Activated CD8-positive, alpha-beta T cell treated with anti-CD3 and anti-CD28 coated beads for 36 hours (primary cell): ENCODE measurements at places on chromosomes 13 and 19. TPM values are rescaled to one million over a fixed set of nuclear protein-coding genes. Genes with fewer than 3 reads are reported as not detected.

ODAD3 gene
- total RNA-seq, result 0.70 TPM

HCST gene
- total RNA-seq, result 57.1 TPM

C19orf33 gene
- not detected for total RNA-seq

PALM gene
- 0.36 TPM for total RNA-seq

ZNF177 gene
- total RNA-seq, result 1.9 TPM

SYCN gene
- not detected for total RNA-seq

SBSN gene
- total RNA-seq, result not detected

BCAM gene
- total RNA-seq, result not detected

ZNF417 gene
- 11.8 TPM for total RNA-seq

LRRC63 gene
- total RNA-seq, result 0.59 TPM

LRG1 gene
- not detected for total RNA-seq

PEG3 gene
- 0.09 TPM for total RNA-seq

ICAM3 gene
- 106 TPM for total RNA-seq

C3 gene
- total RNA-seq, result 0.34 TPM

SCEL gene
- not detected for total RNA-seq

C13orf46 gene
- 1.9 TPM for total RNA-seq

AP1M1 gene
- 99.0 TPM for total RNA-seq

PSG11 gene
- total RNA-seq, result not detected

DENND1C gene
- 61.2 TPM for total RNA-seq

PDE4A gene
- 24.6 TPM for total RNA-seq

AMER2 gene
- total RNA-seq, result not detected

ZNF829 gene
- total RNA-seq, result 4.9 TPM

AZU1 gene
- total RNA-seq, result not detected

C19orf12 gene
- 36.6 TPM for total RNA-seq

ZNF835 gene
- 3.0 TPM for total RNA-seq

SIGLEC12 gene
- 0.43 TPM for total RNA-seq

FUT3 gene
- not detected for total RNA-seq

CARM1 gene
- total RNA-seq, result 95.1 TPM

SPRY2 gene
- total RNA-seq, result 1.3 TPM

TMPRSS9 gene
- total RNA-seq, result not detected

GAPDHS gene
- not detected for total RNA-seq

PLK5 gene
- not detected for total RNA-seq

LIG4 gene
- 5.7 TPM for total RNA-seq

ZNF888 gene
- 4.5 TPM for total RNA-seq

TMEM221 gene
- not detected for total RNA-seq

PLIN4 gene
- 0.05 TPM for total RNA-seq

IGSF23 gene
- total RNA-seq, result not detected

INSR gene
- total RNA-seq, result 0.87 TPM
